ENCODE measurements at places on chromosomes 6 and 20.

- DNase-seq = peak; percentile 99
Measured at GRCh38 chr20:33554914-33555420, 65.1 kb downstream of the CBFA2T2 start.

DNA sequence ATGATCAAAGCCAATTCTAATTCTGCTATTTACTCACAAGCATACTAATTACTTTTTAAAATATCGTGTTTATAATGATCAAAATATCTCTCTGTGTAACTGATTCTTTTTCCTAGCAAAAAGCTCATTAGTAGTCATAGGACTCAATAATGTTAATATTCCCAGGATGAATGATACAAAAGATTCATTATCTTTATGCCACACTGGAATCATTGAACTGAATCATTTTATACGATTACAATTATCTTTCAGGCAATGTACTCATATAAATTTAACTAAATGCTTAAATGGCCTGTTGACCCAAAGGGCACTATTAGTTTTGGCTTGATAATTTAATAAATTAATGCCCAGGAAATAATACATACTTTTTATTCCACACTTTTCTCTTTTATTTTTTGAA lies 96.3 kb downstream of the EYS start:
- no peak for DNase-seq

DNA sequence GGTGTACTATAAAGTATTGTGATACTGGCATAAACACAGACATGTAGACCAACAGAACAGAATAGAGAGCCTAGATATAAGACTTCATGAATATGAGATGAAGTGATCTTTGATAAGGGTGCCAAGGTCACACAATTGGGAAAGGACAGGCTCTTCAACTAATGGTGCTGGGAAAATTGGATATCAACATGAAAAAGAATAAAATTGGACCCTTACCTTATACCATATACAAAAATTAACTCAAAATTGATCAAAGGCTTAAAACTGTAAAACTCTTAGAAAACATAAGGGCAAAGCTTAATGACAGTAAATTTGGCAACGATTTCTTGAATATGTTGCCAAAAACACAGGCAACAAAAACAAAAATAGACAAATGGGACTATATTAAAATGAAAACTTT lies 44.8 kb upstream of the TRAM2 start:
- DNase-seq = no peak

DNA sequence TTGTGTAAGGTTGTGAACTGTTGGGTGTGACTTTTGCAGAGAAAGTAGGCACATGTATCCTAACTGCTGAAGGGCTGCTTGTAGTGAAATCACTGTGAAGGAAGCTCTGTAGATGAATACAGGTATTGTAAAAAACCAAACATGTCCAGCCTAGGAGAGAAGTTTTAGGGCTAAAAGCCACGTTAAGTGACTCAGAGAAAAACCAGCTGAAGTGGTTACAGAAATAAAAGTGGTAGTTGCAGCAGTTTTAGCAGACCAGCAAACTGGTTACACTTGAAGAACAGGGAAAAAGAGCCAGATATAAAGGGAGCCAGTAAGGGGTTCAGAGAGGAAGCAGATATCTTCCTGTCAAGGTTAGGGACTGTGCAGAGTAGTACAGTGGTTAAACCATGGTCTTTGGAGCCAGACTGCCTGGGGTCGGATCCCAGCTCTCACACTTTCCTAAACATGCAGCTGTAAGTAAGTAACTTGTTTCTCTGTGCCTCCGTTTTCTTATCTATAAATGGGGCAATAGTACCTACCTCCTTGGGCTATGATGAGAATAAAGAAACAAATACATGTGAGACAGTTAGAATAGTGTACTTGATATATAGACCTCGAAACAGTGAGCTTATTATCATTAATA lies 33.8 kb upstream of the RNF8 start:
- DNase-seq = no peak

GRCh38 chr6:81816380-81816779 lies 63.9 kb upstream of the TENT5A start:
- DNase-seq = peak; percentile 61

GRCh38 chr6:41708856-41709255 lies 26.6 kb downstream of the TFEB start:
- no peak for DNase-seq

DNA sequence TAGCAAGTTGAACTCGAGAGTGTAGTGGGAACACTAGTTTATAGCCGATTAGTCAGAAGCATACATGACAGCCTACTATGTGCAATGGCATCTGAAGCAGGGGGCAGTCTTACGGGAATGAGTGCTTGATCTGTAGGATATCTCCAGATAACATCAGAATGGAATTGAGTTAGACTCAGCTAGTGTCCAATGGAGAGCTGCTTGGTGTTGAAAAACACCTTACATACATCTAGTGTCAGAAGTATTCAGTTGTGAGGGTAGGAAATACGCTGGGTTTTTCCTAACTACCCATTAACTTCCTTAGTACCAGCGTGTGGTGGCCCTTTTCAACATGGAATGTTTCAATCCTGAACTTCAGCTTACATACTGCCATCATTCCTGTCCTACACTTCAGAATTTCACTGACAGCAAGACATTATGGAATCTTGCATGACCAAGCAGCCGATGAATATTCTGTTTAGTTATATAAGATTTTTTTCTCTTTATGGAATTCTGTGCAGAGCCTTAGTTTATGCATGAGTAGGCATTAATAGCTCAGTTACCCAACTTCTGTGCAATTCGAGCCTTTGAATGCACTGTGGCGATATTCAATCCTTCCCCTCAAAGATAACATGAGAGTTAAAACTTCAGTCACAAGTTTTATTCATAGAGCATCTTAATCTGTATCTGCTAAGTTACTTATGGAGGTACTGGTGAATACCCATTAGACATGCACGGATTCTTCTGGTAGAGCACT lies 218.6 kb upstream of the MOCS1 start:
- no peak for DNase-seq

GRCh38 chr6:116507324-116507723 lies 4.1 kb upstream of the CALHM5 start:
- no peak for DNase-seq

GRCh38 chr6:119890470-119890869 lies 540.9 kb upstream of the MAN1A1 start:
- DNase-seq = no peak

- no peak for DNase-seq
Measured at GRCh38 chr6:141097471-141097870, 1035.3 kb upstream of the GJE1 start.

DNA sequence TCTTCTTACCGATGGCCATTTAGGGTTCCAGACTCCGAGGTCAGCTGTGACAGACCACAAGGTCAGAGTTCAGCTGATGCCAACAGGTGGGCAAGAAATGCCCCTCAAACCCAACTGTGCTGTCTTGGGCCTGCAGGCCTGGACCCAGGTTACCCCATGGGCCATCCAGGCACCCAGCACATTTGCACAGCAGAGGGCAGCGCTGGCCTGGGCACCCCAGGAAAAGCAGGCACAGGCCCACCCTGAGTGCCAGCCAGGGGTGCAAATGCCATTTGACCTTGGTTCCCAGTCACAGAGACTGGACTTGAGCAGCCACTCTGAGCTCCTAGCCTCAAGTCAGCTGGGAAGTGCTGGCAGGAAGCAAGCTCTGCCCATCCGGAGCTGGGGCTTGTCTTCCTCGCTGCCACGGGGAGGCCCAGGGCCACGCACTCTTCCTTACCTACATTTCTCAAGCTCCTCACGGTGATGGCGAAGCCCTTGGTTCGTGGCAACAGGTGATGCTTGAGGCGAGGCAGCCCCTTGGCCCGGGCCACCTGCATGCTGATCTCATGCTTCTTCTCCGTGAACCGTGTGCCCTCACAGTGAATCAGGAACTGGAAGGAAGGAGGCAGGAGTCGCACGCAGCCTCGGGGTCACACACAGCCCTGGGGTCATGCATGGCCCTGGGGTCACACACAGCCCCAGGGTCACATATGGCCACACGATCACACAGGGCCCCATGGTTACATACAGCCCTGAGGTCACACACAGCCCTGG lies 120.8 kb downstream of the AGPAT4 start:
- DNase-seq = no peak

DNA sequence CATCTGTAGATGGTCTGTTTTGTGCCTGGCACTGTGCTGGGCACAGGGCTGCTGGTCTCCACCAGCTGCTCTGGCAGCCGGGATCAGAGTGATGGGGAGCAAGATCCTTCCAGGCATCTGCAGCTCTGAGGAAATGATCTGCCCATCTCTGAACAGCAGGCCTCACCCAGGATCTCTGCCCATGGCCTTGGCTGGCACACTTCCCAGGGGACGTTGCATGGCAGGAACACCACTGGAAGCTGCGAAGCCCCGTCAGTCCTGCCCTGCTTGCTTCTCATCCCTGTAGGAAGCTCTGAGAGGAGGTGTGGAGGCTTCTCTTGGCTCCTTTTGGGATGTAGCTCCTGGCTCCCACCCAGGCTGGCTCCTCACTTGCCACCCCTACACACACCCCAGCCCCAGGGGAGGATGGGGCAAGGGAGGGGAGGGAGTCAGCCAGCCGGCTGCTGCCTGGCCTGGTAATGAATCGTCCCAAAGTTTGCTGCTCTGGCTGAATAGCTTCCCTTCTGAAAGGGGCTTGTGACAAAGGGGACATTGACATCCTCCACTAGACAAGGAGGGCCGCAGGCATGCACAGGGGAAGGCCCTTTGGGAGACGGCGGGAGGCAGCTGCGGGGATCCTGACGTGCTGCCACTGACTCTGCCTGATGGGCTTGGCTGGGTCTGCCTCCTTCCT lies 108.9 kb downstream of the VEGFA start:
- DNase-seq = no peak

DNA sequence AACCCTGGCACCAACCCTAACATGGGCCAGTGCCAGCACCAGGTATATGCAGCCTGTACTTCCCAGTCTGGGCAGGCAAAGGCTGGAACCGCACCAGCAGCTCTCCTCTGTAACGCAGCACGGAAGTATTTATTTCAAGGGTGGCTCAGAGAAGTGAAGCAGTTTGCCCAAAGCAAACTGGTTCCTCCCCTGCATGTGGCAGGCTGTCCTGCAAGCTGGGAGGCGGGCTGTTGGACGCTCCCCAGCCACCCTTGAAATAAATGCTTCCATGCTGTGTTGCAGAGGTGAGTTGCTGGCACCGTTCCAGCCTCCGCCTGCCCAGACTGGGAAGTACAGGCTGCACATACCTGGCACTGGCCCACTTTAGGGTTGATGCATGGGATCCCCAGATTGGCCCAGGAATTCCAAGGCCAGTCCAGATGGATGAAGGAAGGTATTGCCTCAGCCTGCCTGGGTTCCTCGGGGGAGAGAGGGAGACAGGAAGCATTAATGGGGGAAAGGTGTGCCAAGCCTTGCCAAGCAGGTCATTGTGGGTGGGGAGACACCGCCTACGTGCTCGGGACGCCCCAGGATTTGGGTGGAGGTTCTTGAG lies 49.8 kb downstream of the PPARD start:
- peak; percentile 72 for DNase-seq

- DNase-seq = no peak
Measured at GRCh38 chr6:5054245-5054873, 30.8 kb upstream of the PPP1R3G start.

DNA sequence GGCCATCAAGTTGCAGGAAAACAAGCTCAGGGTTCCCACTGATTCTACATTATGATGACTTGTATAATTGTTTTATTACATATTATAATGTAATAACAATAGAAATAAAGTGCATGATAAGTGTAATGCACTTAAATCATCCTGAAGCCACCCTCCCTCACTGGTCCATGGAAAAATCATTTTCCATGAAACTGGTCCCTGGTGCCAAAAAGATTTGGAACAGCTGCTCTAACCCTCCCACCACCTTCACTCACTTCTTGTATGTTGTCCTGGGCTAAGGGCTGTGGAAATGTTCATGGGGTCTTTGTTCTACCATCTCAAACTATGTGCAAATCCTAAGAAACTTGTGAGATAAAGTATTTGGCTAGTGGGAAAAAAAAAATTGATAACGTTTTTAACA lies 133.8 kb downstream of the LRRC1 start:
- no peak for DNase-seq

GRCh38 chr20:40668449-40669228 lies 20.4 kb downstream of the MAFB start:
- no peak for DNase-seq

DNA sequence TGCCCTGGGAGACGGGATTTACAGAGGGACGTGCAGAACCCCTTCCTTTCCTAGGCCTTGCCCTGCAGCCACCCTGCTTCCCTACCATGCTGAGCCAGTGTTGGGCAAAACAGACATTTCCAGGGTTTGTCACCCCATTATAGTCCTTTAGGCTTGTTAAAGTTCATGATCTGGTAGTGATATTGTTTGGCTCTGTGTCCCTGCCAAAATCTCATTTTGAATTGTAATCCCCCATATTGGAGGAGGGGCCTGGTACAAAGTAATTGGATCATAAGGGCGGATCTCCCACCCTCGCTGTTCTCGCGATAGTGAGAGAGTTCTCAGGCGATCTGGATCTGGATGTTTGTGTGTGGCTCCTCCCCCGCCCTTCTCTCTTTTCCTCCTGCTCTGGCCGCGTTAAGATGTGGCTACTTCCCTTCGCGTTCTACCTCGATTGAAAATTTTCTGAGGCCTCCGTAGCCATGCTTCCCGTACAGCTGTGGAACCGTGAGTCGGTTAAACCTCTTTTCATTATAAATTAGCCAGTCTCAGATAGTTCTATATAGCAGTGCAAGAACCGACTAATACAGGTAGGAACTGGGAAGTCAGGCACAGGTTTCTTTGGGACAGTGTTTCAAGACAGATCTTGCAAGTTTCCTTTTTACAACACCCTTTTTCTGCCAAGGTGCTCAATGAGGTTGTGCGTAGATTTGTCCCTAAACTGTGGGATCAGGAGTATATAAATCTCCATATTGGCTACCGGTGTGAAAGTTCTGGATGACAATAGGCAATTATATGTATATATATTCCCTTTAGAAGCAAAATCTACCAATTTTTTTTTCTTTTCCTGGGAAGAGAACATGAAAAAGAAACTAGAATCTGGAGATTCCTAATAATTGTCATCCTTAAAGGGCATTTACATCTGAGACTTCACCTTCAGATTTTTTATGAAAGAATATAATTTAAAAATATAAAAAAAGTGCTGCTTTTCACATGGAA lies 152.1 kb downstream of the SAMD5 start:
- no peak for DNase-seq

DNA sequence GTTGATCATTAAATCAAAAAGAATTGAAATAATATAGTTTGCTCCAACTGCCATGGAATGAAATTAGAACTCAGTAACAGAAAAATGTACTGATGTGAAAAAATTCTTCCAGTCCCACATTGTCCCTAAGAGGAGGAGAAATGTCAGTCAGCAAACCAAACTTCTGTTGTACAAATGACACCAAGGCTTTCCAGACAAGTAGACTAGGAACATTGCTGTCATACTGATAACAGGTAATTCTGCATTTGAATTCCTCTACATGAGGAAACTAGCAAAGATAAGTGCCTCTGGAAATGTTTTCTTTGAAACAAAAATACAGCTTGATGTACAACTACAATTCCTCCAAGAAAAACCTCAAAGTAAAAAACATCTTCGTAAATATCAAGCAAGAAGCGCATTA lies 90.2 kb downstream of the HIVEP1 start:
- DNase-seq = no peak

- DNase-seq = no peak
Measured at GRCh38 chr6:140070846-140071473, 696.5 kb upstream of the CITED2 start.

DNA sequence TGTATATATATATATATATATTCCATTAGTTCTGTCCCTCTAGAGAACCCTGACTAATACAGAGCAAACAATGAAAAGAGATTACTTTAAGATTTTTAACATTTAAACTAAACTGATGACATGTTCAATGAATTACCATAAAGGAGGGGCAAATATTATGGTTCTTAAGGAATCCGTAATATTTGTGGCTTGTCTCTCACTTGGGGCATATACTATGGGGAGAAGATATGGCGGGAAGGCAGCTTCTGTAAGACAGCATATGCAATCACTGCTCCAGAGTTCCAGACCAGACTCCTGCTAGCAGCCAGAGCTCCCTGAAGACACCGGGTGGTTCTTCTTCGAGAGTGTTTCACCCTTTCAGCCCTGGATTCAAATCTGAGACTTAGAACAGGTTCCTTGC lies 321.1 kb upstream of the NT5E start:
- DNase-seq = no peak
